Endothelial cell of umbilical vein (primary cell): ENCODE measurements at places on chromosomes 7 and 10.
A peak's percentile ranks its signal among the peaks of the same experiment; 100 is the strongest.

DNA sequence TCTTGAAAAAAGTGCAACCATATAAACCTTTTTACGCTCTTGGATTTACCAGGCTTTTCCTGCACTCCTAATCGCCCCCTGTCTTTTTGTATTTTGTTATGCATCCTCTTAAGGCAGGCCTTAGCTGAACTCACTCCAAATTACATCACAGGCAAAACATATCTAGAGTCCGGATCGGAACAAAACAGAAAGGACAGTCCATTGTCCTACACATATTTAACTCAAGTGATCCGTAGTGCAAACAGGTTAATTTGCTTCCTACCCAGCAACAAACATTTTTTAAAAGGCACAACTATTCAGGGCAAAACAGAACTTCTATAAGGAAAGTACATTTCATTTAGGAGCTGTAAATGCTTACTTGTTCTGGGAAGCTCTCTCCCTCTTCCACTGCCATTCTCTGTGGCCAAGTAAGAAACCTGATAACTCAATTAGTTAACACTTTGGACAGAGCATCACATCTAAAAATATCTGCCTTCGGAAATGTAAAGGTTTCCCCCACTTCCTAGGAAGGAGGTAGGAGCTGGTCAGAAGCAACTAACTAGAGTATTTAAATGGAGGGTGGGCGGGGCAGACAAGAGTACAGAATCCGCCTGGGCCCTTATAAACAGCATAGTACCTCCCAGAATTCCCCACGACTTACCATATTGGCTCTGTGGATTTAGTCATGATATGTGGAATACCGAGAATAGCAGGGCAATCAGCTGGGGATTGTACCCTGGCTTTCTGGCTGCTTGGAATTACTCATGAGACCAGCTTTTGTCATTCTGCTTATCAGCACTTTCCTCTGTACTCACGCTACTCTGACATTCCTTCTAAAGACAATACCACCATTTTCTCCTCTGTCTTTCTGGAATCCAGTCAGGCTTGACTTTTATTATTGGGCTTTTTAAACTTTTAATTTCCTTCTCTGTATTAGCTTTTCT lies 89.5 kb downstream of the ANK3 start:
- peak; percentile 67 for DNase-seq

DNA sequence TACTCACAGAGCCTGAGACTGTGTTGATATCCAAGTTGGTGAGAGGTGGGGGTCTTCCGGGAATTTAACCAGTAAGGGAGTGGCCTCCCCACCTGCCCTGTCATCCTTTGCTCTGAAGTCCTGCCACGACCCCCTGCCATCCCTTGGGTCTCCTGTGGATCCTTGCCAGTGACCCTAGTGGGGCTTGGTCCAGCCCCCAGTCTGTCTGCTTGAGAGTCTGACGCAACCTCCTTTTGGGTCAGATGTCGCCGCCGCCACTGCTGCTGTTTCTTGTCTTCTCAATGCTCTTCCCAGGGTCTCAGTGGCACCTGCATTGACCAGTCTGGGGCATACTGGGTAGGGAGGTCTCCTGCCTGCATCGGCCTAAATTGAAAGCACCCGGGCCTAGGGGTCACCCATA lies 28.8 kb downstream of the PAX2 start:
- no peak for DNase-seq

GRCh38 chr10:107553470-107553869 lies 389.0 kb upstream of the SORCS1 start:
- DNase-seq, result no peak

- no peak for DNase-seq
These were observed 184.7 kb downstream of the DOCK4 start for GRCh38 chr7:112021379-112022044.

DNA sequence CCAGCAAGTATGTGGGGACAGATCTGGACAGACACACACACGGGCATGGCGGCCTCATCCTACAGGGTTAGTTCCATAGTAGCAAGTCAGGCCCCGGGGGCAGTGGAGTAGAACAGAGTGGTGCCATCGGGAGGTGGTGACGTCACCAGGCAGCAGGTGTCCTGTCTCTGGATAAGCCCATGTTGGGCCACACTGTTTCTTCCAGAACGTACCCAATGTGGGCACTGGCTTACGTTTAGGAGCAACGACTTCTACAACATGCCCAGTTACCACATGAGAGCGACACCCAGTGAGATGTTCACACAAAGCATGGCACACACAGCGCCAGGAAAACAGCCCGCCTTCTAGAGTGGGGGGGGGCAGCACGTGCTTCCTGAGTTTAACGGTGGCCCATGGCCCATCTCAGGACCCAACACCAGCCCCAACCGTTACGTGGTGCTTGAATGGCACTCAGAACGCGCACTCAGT lies 67.8 kb downstream of the CTBP2 start:
- DNase-seq, result no peak

DNA sequence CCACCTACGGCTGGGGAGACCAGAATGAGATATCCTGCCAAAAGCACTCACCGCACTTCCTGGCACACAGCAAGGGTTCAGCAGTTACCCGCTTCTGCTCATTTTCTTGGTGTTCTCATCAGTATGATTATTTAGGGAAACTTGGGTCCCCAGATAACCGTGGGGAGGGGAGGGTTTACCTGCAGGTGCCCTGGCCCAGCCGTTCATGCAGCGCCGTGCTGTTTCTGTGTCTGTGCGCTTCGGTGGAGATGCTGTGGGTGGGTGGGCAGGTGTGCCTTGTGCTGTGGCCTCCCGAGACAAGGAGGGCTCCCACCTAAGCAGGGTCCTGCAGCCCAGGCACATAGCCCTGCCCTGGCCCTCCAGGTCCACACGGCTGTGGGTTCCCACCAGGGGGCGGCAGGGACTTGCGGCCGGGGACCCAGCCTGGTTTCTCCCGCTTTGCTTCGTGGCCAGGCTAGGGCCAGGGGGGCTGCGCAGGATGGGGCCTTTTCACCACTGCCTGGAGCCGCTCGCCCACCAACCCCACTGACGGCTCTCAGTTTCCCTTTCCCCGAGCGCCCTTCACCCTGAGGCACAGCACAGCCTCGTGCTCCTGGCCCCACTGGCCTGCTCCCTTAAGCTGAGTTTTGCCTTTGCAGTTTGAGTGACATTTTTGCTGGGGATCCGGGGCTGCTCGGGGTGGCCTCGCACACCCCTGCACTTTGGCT lies 78.5 kb downstream of the LHPP start:
- DNase-seq, result peak; percentile 45

DNA sequence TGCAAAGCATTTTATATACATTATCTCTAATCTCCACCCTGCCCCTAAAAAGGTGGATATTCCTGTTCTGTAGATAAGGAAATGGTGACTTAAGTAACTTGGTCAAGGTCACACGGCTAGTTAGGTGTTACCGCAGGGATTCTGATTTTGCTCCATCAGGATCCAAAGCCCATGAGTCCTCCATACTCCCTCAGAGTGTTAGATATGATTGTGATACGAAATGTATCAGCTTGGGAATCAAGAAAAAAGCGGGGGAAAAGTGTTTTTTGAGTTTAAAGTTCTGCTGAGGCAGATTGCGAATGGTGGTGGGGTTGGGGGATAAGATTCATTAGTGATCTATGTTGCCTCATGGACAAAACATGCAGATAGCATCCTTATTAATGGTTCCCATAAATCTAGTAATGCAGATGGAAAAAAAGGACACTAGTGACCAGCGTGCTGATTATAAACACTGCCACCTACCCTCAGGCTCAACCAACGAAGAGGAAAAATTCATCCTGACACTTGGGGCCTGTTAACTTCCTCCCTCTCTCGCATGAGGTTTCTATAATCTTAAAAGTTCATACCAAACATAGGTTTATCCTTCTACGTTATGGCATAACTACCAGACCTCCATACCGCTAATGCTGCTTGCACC lies 2.3 kb downstream of the ICA1 start:
- no peak for DNase-seq

GRCh38 chr10:24223953-24224352 lies 15.0 kb downstream of the KIAA1217 start:
- no peak for DNase-seq

- DNase-seq, result no peak
These were observed 529.4 kb upstream of the POT1 start for GRCh38 chr7:125459038-125459437.

- DNase-seq, result no peak
These were observed 7.5 kb upstream of the OR6B1 start for GRCh38 chr7:143992670-143993069.

- no peak for DNase-seq
These were observed 30.4 kb downstream of the SEPTIN7 start for GRCh38 chr7:35831208-35831607.

DNA sequence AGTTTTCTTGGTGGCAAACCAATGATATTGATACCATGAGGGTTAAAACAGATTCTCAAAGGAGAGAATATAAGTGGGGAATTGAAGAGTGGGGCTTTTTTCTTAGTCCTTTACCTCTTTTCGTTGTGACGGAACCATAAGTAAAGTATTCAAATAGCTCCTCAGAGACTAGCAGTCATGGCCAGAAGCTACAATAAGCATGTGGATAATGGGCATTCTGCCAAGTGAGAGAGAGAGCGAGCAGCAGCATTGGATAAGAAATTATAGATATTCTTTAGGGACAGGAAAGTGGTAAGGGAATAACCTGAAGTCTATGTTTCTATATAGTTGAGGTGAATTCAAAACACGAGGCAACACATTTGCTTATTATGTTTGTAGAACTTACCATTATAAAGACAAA lies 235.1 kb downstream of the SEMA3E start:
- DNase-seq, result peak; percentile 7

DNA sequence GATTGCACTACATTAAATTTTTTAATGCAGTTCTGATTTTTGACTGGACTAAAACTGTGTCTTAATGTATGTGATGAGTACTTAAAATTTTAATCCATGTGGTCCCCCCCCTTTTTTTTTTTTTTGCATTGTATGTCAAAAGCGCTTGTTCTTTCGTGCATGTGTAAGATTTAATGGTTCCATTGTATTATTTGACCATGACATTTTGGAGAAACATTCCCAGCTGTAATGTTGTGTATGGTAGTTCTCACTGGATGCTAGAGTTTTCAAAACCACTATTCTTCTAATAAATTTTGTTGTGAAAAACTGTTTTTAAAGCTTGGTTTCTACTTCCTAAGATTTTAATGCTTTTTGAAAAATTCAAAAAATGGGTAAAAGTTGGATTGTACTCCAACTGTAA lies 132.0 kb downstream of the LCOR start:
- DNase-seq, result no peak

GRCh38 chr7:24717694-24718320 lies 39.5 kb downstream of the GSDME start:
- no peak for DNase-seq

DNA sequence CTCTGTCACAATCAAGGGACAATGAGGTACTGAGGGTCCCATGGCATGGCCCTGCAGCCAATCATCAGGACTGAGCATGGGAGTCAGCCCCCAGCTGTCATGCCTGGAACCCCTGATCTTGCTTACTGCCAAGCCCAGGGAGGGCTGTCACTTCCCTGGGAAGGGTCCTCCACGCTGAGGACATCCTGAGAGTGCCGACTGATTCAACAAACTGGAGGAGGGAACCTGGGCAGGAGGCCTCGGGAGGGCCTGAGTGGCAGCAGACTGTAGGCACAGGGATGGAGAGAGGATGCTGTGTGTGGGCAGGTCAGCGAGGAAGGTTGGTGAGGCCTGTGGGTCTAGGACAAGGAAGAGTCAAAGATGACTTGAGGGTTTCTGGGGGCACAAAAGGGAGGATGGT lies 154.3 kb downstream of the ZNF248 start:
- DNase-seq, result no peak

DNA sequence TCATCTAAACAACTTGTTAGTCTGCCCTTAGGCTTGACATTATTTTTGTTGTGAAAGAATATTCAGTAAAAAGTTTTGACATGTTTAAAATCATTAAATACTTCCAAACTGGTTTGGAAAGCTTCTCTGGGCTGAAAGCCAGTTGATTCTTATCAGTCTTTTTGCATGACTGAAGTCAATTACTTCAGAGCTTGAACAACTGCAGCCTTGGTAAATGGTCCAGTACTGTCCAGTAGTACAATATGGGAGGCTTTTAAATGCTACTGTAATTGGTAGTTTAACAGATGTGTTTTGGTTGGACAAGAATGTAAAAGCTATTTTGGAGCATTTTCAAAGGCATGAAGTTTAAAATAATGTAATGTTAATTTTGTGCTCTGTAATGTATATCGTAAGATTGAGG lies 103.4 kb downstream of the SDK1 start:
- peak; percentile 35 for DNase-seq
